ENCODE measurements at places on chromosomes 3 and 15.

DNA sequence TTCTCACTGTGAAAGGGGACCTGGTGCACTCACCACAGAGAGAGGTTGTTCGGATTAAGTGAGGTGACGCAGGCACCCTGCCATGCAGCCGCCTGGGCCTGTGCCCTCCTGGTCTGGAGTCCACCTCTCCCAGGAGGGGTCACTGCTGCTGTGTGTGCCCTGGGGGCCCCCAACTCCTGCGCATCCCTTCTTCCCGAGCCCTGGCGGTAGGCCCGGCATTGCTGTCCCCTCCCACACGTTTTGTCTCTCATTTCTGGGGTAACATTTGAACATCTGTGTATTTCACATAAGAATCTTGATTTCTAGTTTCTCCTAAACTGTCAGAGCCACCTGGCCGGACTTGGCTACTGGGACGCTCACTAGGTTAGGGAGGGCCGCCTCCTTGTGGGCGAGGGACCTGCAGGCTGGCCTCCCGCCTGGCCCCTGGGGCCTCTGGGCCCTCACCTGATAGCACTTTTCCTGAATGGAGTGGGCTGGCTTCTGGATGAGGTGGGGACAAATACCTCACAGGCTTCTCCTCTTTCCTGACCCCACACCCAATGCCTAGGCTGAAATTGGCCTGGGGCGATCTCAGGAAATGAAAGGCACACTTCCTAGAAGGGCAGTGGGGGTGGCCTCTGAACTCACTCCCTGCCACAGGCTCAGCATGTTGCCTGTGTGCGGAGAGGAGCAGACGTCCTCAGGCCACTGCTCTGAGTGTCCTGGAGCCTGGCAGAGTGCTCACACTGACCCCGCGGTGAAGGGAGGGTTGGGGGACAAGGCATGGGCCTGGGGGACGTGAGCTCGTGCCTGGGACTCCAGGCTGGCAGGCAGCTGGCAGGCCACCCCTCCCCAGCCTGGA is 104.2 kb upstream of the PRR23E start:
- DNase-seq = no peak

DNA sequence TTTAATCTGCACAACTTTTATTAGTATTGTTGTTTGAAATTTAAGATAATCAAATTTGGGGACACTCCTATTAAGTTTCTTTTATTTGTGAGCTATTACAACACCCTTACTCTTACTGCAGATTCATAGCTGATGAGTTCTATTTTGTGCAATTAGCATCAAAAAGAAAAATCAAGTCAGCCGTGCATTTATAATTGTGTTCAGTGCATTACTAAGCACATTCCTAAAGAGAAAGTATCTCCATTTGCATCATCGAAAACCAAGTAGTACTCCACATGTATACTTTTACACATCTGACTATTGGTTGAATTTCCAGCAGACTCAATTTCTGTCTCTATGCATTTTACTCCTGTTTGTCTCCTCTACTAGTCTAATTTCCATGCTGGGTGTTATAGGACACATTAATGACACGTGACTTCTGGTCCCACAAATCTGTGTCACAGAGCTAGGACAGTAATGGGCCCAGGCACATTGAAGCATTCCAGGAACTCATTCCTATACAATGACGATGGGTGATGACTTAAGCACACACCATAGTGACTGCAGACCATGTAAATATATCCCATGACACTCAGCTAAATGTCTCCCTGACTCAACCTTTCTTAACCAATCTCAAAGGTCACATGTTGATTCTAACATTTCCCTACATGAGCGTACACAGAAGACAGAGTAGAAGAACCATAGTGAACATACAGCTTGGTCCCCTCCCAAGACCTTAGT is 477.5 kb downstream of the LPP start:
- no peak for DNase-seq

GRCh38 chr15:45276831-45277230 is 24.8 kb downstream of the SLC28A2 start:
- DNase-seq = peak; percentile 37

DNA sequence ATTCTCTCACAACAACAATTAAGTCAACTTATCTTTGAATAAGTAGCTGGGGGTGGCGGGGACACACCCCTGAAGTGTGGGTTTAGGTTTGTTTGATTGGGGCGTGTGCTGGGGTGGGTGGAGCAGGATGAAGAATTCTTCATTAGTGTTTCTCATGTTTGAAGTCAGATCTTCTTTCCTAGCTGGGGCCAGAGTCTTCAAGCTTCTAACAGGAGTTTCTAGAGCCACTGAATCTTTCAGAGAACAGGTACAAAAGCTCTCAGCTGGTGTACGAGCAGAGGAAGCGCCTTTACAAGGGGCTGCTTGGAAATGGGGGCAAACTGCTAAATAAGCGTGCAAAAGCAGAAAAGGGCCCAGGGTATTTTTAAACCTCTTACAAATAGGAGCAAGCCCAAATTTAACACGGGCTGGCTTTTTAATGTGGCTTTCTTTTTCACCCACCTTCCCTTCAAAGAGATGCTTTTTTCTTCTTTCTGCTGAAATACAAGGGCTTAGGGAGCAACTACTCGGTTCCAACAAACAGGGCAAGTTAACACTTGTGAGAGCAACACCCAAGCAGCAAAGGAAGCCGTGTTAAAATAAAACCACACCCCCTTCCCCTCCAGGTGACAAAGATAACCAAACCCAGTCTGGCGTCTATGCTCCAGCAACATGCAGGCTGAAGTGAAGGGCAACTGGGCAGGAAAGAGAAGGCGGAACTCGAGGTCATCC is 86.9 kb upstream of the RASGRP1 start:
- peak; percentile 87 for DNase-seq

DNA sequence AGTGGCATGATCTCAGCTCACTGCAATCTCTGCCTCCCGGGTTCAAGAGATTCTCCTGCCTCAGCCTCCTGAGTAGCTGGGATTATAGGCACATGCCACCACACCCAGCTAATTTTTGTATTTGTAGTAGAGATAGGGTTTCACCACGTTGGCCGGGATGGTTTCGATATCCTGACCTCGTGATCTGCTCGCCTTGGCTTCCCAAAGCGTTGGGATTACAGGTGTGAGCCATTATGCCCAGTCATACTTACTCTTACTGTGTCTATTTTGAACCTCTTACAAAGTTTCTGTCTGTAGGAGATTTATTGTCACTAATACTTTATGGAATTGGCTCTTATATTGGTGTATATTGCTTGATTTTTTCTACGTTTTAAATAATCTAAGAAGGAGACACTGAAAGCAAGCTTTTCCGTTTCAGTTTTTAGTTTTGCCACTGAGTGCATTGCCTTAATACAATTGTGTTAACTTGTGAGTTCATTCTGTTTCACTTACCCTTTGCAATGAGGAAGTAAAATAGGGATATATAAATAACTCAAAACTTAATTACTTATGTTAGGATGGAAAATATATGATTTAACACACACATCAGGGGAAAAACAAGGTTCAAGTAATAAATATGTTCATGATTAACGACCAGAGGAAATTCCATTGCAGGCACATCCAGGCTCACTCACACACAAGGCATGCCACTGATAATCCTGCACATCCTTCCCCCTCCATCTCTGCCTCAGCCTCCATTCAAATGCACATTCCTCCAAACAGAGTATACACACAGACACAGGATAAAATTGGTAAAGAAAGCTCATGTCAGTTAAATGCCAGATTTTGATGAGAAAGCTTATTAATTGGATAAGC is 279.3 kb upstream of the RASGRP1 start:
- DNase-seq = no peak

DNA sequence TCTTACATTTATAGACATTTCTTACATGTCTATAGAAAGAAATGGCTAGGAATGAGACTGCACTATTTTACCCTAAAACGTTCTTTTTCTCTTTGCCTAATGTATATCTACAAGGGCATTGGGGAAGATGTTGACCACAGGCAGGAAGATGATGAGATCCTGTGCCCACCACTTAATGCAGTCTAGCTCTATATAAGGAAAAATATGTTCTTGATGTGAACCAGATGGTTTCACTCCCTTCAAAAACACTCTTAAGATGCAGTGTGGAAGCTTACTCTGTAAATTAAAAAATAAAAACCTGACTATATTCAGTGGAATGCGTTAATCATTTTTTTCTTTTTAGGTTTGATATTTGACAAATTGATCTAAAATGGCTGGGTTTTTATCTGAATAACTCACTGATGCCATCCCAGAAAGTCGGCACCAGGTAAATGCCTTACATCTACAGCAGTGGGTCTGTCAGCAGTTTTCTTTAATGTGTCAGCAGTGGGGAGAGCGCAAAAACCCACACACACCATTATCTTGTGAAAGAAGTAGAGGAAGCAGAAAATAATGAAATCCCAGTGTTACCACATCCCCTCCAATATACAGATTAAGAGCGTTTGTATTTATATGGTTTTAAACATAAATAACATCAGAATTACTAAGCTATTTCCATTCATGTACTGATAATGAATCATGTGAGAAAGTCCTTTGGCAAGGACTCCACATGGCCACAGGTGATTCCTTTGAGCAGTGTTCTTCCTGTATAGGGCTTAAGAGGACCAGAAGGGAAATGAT is 10.1 kb downstream of the AGTR1 start:
- DNase-seq = no peak

GRCh38 chr3:17740721-17741141 is 1.7 kb downstream of the TBC1D5 start:
- no peak for DNase-seq

- DNase-seq = no peak
Measured at GRCh38 chr15:69457304-69458280, 5.0 kb downstream of the RPLP1 start.

GRCh38 chr3:151949706-151950105 is 76.3 kb downstream of the SUCNR1 start:
- no peak for DNase-seq

GRCh38 chr15:62254137-62254934 is 89.3 kb upstream of the C2CD4B start:
- peak; percentile 37 for DNase-seq

DNA sequence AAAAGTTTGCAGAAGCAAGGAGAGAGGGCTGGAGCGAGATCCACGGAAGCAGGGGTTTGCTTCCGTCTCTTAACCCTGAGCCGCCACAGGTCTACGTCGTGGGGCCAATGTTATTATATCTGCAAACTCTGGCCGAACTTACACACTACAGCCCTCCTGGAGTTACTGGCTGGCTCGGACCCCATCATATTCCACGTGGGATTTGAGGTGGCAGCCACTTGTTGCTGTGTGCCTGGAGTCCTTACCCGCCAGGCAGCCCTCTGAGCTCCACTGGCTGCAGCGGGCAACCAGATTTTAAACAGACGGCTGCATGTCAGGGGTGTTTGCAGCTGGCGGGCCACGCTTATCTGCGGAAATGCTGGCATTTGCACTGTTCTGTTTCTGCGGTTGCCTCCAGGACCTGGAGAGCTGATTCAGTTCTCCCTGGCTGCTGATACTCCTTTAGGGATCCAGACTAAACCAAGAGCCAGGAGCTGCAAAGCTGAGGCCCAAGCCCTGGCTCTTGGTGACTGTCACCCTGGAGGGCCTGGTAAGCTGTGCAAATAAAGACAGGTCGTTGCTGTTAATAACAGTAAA is 34.7 kb downstream of the TM2D3 start:
- no peak for DNase-seq

DNA sequence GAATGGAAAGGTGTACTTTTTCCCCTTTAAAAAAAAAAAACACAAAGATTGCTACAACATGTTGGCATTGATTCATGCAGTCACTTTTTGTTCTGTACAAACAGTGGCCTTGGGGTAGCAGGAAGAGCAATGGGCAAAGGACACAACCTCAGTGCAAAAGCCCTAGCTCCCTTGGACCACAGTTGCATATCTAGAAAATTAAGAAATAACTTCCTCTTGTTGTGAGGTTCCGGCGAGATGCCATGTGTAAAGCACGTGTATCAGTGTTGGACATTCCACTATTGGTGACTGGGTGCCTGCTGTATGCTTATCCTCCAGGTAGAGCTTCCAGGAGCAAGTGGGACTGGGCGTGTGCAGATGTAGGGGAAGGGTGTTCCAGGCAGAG is 164.5 kb downstream of the THSD4 start:
- DNase-seq = no peak

DNA sequence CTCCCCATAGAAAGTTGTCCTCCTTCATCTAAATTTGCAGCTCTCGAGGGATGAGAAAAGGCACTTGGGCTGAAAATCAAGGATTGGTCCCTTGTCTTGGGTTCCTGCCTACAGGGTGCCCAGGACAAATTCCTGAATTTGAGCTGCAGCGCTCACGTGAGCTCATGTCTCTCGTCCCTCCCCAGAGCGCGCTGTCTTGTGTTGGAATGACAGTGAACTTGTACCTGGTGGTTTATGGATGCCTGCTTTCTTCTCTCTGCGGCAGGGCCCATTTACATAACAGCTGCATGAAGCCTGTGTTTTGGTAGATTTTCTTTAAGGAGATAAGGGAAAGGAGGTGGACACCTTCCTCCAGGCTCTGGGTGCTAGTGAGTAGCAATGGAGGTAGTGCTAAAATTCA is 4.3 kb downstream of the RYR3 start:
- no peak for DNase-seq

GRCh38 chr3:62277450-62277849 is 95.9 kb downstream of the FEZF2 start:
- no peak for DNase-seq

GRCh38 chr3:182673336-182673735 is 120.0 kb upstream of the ATP11B start:
- no peak for DNase-seq
